Endothelial cell of umbilical vein (primary cell): ENCODE measurements at places on chromosomes 1 and 21. TPM values are rescaled to one million over a fixed set of nuclear protein-coding genes. Genes with fewer than 3 reads are reported as not detected.

The SOAT1 gene
- total RNA-seq, result 34.2 and 38.2 TPM in 2 replicates

The SMPDL3B gene
- total RNA-seq, result 0.23 TPM in 1 of 2 replicates, not detected in the other

The C8A gene
- not detected in 2 replicates for total RNA-seq

DNA sequence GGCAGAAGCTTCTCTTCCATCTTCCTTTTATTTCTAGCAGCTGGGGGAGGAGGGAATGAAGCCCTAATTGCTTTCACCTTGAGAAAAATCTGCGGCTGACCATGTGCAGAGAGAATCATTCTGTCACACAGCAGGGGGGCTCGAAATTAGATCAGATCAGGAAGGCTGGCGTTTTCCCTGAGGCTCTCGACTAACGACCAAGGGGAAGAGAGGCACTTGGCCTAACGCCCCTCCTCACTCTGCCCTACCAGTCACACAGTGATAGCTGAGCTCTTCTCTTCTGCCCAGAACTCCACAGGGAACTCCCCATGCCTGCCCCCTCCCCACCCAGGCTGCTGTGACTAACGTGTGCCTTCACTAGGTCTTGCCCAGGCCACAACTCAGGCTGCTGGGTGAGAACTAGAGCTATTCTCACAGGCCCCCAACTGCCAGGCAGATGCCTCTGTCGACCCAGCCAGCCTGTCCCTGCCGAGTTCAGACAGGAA, 26.5 kb upstream of the KHDRBS1 start:
- no peak overlapping the region for H3K27ac ChIP-seq
- H3K4me3 ChIP-seq, result no peak overlapping the region
- no peaks in the 10 kb centered on the region for H3K36me3 ChIP-seq
- peaks cover 12% of the 10 kb centered on the region for H3K4me1 ChIP-seq

GRCh38 chr1:235806123-235806522, 60.6 kb downstream of the LYST start:
- DNase-seq, result no peak
- H3K4me1 ChIP-seq, result no peaks in the 10 kb centered on the region
- H3K27ac ChIP-seq, result no peak overlapping the region
- H3K27me3 ChIP-seq, result no peaks in the 10 kb centered on the region
- H3K4me3 ChIP-seq, result no peak overlapping the region
- no peaks in the 10 kb centered on the region for H3K36me3 ChIP-seq

DNA sequence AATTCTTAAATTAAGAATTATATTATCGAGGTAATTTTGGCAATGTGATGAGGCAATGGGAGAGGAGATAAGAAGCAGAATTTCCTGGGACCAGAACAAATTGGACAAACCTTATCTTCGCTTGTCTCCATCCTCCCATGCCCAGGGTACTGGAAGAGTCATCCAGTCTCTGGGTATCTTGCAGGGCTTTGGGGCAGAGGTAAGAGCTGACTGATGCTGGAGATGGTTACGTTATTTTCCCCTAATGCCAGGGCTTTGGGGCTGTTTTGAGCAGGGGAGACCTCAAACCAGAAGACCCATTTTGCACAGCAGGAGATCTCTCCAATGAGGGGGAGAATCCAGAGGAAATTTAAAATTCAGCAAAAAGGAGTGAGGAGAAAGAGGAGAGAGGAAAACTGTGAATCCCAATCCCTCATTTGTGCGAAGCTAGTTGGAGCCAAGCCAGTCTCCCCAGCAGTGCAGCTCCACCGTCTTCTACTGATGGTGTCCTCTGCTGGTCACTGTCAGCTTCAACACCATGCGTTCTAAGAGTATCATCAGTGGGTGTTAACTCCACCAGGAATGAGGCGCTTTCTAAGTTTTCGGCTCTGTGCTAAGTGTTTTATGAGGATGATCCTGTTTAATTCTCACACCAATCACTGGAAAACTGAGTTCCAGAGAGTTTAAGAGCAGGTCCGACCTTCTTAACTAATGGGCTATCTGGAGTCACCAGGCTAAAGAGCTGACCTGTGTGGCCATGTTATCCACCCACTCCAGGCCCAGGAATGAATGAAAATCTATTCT, 86.8 kb upstream of the CD34 start:
- H3K4me1 ChIP-seq, result no peaks in the 10 kb centered on the region
- DNase-seq, result peak; percentile 75
- H3K36me3 ChIP-seq, result no peaks in the 10 kb centered on the region
- H3K27ac ChIP-seq, result no peak overlapping the region
- H3K27me3 ChIP-seq, result peaks cover 29% of the 10 kb centered on the region
- no peak overlapping the region for H3K4me3 ChIP-seq

GRCh38 chr1:10838541-10838940, 42.1 kb upstream of the CASZ1 start:
- H3K27me3 ChIP-seq, result peaks cover 4% of the 10 kb centered on the region
- H3K4me3 ChIP-seq, result no peak overlapping the region
- H3K27ac ChIP-seq, result no peak overlapping the region
- H3K36me3 ChIP-seq, result no peaks in the 10 kb centered on the region
- H3K4me1 ChIP-seq, result no peaks in the 10 kb centered on the region

- H3K27me3 ChIP-seq, result no peaks in the 10 kb centered on the region
- no peaks in the 10 kb centered on the region for H3K4me1 ChIP-seq
- DNase-seq, result no peak
- no peak overlapping the region for H3K27ac ChIP-seq
These were observed 24.5 kb upstream of the SLC9A1 start for GRCh38 chr1:27179379-27179778.

DNA sequence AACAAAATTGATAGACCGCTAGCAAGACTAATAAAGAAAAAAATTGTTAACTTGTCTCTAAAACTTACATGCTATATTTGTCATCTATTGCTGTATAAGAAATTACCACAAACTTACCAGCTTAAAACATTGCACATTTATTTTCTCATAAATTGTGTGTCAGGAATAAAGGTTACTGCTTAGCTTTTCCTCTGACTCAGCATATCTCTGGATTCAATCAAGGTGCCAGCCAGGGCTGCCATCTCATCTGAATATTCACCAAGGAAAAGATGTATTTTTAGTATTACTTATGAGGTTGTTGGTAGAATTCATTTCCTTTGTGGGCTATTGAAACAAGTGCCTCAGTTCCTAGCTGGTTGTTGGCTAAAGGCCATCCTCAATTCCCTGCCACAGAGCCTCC, 912.6 kb upstream of the NEGR1 start:
- H3K27me3 ChIP-seq, result no peaks in the 10 kb centered on the region
- DNase-seq, result no peak
- H3K36me3 ChIP-seq, result no peaks in the 10 kb centered on the region
- no peaks in the 10 kb centered on the region for H3K4me1 ChIP-seq
- H3K27ac ChIP-seq, result no peak overlapping the region
- no peak overlapping the region for H3K4me3 ChIP-seq
